ENCODE measurements at places on chromosomes 6 and 20.

DNA sequence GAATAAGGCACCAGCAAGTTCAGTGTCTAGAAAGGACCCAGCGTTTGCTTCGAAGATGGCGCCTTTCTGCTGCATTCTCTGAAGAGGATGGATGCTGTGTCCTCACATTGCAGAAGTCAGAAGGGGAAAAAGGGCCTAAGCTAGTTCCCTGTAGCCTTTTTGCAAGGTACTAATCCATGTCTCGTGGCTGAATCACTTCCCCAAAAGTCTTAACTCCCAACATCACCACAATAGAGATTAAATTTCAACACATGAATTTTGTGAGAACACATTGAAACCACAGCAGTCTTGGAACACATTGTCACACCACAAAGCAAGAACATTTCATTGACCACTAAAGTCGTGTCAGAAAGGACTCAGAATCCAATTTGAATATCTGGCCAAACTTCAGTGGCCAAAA, 42.1 kb downstream of the KLHL31 start:
- no peak for DNase-seq

- DNase-seq, result no peak
Observed at GRCh38 chr6:89071036-89071435, 9.5 kb upstream of the PNRC1 start.

DNA sequence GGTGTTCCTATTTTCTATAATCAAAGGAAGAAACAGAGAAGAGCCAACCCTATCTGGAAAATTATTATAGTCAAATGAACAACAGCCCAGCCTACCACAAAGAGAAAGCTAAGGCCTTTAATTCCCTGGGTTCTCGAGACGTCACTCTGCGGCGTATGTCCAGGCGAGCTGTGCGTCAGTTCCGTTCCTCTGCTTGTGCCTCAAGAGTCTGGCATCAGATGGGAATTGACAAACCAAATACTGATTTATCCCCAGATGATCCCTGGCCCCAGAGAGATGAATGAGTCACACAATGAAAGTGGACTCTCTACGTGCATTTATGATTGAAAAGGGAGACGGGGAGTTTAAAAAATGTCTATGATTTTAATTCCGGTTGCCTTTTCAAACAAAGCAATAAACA, 151.6 kb upstream of the PDE10A start:
- no peak for DNase-seq

- no peak for DNase-seq
Observed at GRCh38 chr6:110614586-110614985, 138.2 kb upstream of the SLC22A16 start.

DNA sequence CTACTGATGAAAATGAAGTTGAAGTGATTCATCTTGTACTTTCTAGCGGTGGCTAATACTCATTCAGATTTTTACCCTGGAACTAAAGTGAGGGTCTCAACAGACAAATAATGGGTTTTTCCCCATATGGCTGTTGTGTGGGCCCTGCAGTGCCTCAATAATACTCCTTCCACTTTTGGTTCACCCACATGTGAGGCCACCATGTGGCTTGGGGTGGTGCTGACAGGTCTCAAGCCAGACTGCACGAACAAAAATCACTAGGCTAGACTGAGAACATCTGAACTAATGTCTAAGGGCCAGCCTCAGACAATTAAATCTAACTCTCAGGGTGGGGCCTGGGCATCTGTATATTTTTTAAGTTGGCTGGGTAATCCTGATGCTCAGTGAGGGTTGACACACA, 7.9 kb upstream of the COL12A1 start:
- no peak for DNase-seq

- DNase-seq, result no peak
Observed at GRCh38 chr6:133606852-133607251, 282.1 kb upstream of the TCF21 start.

DNA sequence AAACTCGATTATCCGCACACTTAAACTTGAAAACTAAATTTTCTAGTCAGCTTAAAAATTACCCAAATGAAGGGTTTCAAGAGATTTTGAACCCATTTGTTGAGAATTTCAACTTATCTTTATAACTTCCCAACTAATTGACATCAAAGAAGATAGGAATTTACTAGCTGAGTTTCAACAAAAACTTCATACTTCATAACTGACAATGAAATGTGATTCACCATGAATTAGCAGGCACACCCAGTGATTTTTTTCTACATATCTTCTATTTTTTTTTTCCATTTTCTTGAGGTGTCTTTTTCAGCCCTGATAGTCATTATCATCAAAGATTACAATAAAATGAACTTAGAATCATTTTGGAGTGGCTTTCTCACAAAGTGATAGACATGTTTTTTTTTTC, 26.7 kb downstream of the TNFAIP3 start:
- no peak for DNase-seq

DNA sequence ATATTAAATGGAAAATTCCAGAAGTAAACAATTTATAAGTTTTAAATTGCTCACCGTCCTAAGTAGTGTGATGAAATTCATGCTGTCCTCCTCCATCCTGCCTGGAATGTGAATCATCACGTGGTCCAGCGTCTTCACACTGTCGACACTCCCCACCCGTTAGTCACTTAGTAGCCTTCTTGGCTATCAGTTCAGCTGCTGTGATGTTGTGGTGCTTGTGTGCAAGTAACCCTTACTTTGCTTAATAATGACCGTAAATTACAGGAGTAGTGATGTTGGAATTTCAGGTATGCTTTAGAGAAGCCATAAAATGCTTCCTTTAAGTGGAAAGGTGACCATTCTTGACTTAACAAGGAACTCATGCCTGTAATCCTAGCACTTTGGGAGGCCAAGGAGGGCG, 25.2 kb downstream of the RIOK1 start:
- no peak for DNase-seq

- DNase-seq, result peak; percentile 62
Observed at GRCh38 chr6:41449399-41450245, 96.6 kb upstream of the FOXP4 start.

DNA sequence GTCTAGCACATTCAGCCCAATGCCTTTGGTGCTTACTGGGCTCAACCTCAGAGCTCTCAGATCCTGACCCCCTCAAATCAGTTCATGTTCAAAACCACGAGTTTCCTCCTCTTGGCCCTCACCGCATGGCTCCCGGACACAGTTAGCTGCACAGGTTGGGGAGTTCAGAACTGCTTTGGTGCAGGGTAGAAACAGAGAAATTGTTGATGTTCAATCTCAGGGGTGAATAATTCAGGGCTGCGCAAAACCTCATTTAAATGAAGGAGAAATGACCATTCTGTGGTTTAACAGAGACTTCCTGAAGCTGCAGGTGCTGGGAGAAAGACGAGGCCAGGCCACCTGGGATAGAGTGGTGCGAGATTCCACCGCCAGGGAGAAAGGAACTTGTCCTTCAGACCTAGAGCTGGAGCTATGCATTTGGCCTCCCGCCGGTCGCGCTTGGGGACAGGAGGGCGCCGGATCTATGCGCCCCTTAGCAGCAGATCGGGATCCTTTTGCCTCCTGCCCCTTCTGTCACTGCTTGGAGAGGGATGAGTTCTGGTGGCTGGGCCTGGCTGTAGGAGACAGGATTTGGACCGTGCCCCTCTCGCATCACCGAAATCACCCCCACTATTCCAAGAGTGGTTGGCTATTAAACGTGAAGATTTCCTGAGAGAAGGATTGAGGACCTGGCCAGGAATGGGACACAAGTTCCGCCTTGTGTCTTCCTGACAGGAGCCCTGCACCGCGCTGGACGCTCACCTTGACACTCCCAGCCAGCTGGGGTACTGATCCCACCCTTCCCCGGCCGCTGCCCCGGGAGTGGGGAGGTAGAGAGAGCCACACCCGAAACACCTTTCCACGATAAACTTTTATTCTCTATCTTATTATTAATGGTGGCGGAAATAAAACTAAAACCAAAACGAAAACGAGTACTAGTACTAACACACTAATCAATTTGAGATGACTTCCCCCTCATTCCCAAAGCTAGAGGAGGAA, 767 bp upstream of the PAX1 start:
- no peak for DNase-seq

DNA sequence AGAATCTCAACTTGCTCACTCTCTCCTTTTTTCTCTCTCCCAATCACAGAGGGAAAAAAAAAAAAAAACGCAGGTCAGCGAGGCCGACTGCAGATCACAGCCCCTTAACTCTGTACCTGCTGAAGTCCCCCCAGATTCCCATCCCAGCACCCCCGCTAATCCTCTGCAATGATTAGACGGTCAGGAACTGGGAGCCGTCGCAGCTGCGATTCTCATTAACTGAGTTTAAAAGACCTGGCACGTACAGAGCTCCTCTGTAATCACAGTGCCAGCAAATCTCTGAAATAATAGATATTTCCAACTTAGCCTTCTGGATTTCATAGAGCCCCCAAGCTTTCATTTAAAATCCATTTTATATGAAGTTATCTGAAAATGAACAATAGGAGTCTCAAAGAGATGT, 84.4 kb downstream of the ANKRD60 start:
- DNase-seq, result no peak

GRCh38 chr6:50185006-50185405, 135.3 kb upstream of the DEFB112 start:
- DNase-seq, result no peak

Measured in spinal cord (tissue), 10 donors.